ENCODE measurements at places on chromosomes 12 and 14.

DNA sequence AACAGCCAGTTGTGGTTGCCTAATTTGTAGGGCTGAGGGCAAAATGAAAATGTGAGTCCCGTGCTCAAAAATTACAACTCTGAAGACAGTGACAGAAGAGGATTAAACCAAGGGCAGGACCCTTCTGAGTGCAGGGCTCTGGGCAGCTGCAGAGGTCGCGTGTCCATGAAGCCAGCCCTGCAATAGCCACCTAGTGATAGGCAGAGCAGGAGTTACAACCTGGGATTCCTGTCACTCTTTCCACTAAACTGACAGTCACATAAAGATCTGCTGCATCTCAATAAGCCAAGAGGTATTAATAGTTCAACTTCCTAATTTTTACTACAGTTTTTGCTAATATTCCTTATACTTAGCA lies 94.1 kb downstream of the SLC2A13 start:
- DNase-seq = no peak

- no peak for DNase-seq
Measured at GRCh38 chr12:105233041-105233905, 2.7 kb downstream of the APPL2 start.

DNA sequence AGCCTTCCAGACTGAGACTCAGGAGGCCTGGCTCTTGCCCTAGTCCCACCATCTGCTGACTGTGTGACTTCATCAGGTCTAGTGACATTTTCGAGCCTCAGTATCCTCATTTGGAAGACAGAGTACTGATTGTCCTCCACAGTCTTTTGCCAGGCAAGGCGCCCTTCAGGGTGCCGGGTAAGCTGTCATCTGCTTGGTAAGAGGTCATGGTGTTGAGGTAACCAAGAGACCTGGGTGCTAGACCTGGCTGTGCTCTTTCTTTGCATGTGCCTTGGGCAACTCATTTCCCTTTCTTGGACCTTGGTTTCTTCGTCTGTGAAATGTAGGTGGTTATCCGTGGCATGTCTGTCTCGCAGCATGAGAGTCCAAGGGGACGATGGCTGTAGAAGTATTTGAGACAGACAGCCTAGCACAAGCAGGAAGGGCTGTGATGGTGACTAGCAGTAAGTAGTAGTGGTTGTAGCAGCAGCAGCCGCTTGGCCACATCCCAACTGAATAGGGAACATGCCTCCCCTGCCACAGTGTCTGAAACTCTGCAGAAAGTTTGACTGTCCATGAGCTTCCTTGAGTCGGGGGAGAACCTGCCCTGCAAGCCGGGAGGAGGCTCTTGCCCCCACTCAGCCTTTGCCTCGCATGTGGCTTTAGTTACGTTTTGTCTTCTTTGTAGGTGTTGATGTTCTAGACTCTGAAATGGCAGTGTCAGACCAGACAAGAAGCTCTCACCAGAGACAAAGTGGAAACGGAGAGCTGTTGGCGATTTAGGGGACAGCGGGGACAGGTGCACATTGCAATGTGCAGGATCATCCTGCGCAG lies 40.3 kb downstream of the EVL start:
- no peak for DNase-seq

- DNase-seq = no peak
Measured at GRCh38 chr14:93232159-93232558, 25.1 kb downstream of the UBR7 start.

- no peak for DNase-seq
Measured at GRCh38 chr12:3531496-3531895, 40.5 kb downstream of the PRMT8 start.

- DNase-seq = no peak
Measured at GRCh38 chr14:60760644-60761364, 26.2 kb downstream of the MNAT1 start.

DNA sequence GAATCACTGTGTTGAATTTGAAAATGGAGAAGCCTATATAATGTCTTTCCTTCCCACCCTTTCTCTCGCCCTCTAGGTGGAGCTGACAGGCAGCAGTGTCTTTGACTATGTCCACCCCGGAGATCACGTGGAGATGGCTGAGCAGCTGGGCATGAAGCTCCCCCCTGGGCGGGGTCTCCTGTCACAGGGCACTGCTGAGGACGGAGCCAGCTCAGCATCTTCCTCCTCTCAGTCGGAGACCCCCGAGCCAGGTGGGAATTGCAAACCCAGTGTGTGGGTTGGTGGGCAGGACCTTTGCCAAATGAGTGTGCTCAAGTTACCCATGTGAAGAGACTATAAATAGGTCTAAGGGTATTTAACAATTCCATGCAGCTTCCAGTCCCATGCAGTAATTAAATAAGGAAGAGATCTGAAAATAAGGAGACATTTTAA lies 274.7 kb downstream of the EGLN3 start:
- no peak for DNase-seq

DNA sequence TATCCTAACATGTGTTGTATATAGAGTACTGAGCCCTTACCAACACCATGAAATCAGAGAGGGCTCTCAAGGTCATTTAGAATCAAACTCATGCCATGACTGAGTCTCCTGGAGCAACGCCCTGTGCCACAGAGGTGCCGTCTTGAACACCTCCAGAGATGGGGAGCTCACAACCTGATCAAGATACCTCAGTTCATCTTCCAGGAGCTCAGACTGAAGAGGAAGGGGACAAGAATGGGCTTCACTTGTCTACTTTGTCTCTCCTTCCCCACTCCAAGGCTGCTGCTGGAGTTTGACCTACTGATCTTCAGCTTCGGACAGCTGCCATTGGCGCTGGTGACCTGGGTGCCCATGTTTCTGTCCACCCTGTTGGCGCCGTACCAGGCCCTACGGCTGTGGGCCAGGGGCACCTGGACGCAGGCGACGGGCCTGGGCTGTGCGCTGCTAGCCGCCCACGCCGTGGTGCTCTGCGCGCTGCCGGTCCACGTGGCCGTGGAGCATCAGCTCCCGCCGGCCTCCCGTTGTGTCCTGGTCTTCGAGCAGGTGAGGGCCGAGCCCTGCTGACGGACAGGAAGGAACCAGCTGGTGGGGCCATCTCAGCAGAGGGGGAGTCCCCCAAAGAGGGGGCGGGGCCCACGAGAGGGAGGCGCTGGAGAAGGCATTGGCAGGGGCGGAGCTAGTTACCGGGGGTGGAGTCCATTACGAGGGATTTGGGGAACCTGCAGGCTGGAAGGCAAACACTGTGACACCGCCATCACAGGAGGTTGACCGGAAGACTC lies 12.0 kb downstream of the SOAT2 start:
- DNase-seq = no peak
